ENCODE measurements at places on chromosomes 13 and 19.

DNA sequence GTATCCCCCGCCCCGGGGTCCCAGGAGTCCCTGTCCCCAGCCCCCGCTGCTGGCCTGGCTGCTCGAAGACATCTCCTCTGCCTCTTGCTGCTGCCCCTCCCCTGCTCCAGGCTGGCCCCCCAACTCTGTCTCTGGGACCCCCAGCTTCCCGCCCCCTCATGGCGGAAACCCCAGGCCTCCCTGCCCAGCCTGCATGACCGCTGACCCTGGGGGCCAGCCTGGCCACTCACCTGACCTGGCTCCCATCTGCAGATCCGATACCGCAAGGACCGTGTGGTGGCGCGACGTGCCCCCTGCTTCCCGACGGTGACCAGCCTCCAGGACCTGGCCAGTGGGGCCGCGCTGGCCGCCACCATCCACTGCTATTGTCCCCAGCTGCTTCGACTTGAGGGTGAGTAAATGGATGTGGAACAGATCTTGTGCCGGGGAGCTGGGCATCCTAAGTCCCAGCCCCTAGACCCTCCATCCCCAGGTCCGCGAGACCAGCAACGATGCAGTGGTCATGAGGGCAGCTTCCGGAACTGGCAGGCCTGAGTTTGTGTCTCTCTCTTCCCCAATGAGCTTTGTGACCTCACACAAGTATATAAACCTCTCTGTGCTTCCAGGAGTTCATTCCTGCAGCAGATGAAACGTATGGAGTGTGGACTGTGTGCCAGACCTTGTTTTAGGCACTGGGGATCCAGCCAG is 12.4 kb downstream of the CAMSAP3 start:
- no peak for DNase-seq

DNA sequence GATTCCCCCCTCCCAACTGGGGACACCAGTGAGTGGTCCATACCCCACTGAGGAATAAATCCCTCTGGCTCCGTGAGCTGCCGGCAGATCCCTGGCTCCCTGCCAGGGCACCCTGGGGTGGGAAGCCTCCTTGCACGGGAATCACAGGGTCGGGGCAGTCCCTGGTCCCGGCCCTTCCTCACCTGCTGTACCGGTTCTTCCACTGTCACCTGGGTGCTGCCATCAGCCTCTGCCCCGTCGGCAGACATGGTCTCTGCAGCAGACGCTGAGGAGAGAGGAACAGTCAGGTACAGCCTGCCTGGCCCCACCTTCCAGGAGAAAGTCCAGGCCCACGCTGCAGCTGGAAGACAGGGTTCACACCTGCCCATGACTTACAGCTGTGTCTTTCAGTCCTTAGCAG is 6.3 kb downstream of the PLIN3 start:
- peak; percentile 73 for DNase-seq

- no peak for DNase-seq
Observed at GRCh38 chr13:51938454-51938853, 72.8 kb downstream of the ATP7B start.

GRCh38 chr19:49861107-49861506 is 6.3 kb downstream of the PNKP start:
- DNase-seq, result no peak

DNA sequence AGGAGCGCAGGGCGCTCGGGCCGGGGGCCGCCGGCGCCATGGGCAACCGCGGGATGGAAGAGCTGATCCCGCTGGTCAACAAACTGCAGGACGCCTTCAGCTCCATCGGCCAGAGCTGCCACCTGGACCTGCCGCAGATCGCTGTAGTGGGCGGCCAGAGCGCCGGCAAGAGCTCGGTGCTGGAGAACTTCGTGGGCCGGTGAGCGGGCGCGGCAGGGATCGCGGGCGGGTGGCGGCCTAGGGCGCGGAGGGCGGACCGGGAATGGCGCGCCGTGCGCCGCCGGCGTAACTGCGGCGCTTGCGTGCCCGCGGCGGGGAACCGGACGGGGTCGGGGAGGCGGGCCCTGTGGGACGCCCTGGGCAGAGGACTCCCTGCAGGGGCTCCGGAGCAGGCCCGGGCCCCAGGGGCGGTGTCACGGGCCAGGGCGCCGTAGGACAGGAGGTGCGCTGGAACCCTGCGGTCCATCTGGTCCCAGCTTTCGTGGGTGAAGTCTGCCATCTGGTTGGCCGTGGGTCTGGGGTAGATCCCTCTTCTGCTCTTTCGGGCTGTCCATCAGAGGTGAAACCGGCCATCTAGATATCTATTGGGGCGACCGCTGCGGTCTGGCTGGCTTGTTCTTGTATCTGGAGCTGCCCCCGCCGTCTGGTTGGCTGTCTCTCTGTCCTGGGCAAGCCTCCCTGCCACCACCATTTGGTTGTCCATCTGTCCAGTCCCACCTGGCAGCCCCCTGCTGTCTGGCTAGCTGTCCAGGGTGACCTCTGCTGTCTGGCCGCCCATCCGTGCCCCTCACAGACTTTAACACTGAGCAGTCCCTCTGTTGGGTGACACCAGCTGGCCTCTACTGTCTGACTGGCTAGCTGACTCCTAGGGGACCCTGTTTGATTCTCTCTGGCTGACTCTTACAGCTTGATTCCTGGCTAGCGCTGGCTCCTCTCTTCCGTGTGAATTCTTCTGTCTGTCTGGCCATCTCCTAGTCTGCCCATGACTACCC is 622 bp downstream of the DNM2 start:
- DNase-seq, result no peak

DNA sequence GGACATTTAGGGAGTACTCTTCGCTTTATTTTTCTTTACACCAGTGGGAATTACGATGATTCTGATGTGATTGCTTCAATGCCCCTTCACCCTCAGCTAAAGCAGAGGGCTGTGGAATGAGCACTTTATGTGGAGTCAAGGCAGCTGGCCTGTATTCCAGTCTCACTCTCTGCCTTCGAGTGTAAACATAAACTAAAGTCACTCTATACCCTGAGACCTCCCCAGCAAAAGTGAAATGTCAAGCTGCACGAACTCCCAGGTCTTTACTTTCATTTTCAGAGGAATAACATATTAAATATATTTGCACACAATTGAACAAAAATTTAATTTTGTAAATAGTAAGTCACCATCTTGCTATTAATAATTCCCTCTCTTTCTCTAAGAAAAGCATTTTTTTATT is 557.1 kb downstream of the DACH1 start:
- no peak for DNase-seq

DNA sequence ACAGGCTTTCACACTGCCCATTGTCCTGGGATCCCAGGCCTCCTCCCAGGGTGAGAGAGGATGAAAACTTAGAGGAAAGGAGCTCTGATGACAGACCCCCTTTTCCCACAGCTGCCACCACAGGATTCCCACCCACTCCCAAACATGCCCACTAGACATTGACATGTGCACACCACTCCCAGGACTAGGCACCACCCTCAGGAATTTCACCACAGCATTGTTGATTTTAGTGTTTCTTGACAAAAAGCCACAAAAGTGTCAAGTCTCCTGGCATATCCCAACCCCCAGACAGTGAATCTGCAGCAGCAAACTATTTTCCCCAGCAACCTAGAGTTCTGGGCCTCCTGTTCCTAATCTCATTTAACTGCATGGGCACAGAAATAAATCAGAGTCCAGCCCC is 10.1 kb downstream of the ZNF714 start:
- DNase-seq, result no peak

GRCh38 chr19:45507872-45508416 is 665 bp downstream of the VASP start:
- DNase-seq, result peak; percentile 54

DNA sequence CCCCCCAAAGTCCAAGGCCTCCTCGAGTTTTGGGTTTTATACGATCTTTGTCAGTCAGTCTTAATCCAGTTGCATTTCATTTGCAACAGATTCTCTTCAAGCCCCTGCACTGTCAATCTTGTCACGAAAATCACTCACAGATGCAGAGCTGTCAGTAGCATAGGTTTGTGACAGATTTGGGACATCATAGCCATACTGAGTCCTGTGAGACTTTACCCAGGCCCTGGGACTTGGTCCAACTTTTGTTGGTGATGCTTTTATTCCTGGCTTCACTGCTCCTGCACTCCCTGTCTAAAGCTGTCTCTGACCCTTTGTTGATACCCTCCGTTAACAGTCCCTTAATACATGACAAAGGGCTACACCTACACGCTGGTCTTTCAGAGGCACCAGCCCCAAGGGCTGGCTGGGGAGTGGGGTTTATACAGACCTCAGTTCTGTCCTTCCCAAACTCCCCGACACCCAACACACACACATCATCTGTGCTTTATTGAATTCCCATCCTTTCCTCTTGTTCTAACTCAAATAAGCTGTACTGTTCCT is 36.0 kb downstream of the PABPC3 start:
- DNase-seq, result no peak

- DNase-seq, result no peak
Observed at GRCh38 chr13:41127701-41128100, 4.9 kb downstream of the KBTBD6 start.

GRCh38 chr19:48511321-48511731 is 309 bp downstream of the LMTK3 start:
- DNase-seq, result no peak

DNA sequence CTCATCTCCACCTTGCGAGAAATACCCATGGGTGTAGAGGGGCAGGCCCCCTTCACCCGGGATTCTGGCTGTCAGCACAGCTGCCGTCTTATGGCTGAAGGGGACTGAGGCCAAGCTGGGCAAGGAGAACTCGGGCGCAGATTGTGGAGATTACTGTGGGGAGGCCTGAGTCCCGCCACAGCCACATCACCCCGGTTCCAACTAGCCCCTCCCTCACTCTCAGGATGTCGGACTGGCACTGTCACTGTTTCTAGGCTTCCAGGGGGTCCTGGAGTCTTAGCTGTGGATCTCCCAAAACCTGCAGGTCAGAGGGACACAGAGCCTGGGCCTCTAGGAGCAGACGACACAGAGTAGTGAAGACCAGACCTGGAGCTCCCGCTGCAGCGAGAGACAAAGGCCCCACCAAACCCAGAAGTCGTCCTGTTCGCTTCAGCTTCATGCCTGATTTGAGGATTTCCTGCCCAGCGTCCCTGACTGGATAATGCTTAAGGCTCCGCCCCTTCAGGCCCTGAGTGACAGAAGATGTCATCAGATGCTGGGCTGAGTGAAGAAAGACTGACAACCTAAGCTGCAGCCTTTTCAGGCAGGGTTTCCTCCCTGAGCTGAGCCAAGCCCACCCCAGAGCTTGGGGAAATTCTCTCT is 55.8 kb downstream of the ZNF93 start:
- DNase-seq, result no peak

DNA sequence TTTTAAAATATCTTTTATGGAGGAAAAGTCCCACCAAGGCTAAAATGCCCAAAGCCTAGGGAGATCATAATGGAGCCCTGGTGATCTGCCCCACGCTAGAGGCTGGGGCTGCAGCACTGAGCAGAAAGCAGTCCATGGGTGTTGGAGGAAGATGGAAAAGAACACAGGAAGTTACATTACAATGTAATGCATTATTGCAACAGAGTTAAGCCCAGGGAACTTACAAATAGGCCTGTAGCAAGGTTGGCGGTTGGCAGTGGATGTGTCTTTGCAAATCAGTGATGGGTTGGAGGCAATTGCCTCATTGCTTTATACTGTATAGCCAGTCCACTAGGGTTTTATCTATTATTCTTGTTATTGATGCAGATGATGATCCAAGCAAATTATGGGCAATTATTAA is 399.9 kb downstream of the NDFIP2 start:
- DNase-seq, result no peak

GRCh38 chr13:28488376-28489005 is 6.4 kb downstream of the FLT1 start:
- no peak for DNase-seq

- DNase-seq, result no peak
Observed at GRCh38 chr13:33459702-33460101, 174.1 kb upstream of the STARD13 start.

DNA sequence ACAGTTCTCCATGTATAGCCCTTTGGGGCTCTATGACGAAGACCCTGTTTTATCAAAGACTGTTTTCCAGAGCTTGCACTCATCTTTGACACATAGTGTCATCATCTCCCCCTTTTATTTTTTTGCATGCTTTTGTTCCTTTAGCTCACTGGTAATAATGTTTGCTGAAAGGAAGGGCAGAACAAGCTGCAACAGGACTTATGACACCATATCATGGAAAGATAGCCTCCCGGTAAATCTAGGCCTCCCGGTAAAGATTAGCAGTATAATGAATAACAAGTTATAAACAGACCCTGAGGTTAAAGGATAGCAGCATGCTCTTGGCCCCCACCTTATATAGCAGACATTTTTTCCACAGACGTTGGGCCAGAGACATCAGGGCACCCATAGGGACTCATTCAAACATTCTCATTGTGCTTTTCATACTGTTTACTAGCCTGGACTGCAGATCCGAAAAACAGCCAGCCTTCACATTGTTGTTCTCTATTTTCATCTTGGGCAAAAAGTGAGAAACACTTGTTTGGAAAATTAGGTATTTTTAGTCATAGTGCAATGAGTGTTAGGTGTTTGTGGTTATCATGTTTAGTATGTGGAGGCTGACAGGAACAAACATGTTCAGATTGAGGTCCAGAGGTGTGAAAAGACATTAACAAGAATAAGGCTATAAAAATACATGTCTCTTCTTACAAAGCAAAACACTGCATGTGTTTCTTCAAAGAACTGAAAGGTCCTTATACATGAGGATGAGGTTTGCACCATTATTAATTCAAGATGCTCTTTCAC is 136.9 kb upstream of the SPRY2 start:
- DNase-seq, result no peak

GRCh38 chr19:52170304-52170703 is 1.1 kb downstream of the ZNF836 start:
- no peak for DNase-seq

GRCh38 chr13:112954488-112955270 is 14.3 kb upstream of the MCF2L start:
- DNase-seq, result no peak

- no peak for DNase-seq
Observed at GRCh38 chr13:33934343-33934742, 116.4 kb downstream of the RFC3 start.

DNA sequence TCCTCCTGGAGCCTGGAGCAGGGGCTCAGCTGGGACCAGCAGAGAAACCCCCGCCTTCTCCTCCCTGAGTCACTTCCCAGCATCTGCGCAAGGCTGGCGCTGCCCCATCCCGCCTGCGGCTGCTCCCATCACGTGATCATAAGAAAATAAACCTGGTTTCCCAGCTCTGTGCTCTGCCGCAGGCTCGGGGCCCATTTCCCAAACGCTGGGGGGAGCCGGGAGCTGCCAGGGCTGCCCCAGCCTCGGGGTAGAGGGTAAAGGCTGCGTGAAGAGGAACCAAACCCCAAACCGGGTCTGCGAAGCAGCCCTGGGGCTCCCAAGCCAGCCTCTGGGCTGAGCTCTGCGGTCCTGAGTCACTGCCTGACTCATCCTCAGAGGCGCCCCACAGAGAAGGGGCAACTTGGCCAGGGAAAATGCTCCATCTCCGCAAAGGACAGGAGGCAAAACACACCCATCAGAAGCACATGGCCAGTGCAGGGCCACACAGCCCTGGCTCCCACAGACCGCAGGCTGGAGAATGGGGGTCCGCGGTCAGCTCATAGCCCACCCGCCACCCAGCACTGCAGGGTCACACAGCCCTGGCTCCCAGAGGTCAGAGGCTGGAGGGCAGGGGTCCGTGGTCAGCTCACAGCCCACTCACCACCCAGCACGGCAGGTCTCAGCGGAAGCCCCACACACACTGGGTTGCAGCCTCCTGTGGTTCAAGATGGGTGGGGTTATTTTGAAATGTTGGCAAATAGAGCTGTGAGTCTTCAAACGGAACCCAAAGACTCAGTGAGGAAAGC is 67.1 kb downstream of the RASA3 start:
- peak; percentile 88 for DNase-seq

- no peak for DNase-seq
Observed at GRCh38 chr13:36090592-36090991, 40.6 kb downstream of the DCLK1 start.

GRCh38 chr13:99774644-99775043 is 196.9 kb downstream of the ZIC5 start:
- no peak for DNase-seq

GRCh38 chr13:112434937-112435523 is 58.9 kb downstream of the SPACA7 start:
- DNase-seq, result no peak
